Cerebellum (tissue), 4 donors: ENCODE measurements at places on chromosomes 2 and 18.

DNA sequence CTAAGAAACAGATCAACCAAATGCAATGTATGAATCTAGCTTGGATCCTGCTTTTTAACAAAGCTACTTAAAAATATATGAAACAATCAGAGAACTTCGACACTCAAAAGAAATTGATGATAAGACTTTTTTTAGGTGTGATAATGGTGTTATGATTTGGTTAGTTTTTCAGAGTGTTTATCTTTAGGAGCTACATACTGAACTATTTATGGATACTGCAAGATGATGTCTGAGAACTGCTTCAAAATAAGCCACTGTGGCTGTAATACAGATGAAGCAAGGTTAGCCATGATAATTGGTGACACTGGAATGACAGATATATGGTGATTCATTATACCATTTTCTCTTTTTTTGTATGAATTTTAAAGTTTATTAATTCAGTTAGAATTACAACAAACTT lies 14.2 kb downstream of the SLC25A12 start:
- no peak for DNase-seq

GRCh38 chr2:201110615-201111014 lies 5.3 kb upstream of the CFLAR start:
- DNase-seq = no peak

DNA sequence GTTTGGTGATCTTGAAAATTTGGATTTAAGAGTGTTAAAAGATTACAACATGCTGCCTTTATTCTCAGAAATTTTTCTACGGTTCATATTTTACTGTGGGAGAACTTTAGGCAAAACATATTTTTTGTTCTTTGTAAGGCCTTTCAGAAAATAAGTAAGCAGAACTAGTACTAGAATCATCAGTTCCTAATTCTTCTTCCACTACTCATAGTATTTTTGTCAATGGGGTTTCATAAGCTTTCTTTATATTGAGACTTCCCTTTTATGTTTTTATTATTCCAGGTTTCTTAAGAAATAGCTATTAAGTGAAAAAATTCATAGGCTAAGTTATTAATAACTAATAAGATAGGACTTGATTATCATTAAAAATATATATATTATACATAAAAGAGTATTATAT lies 12.4 kb downstream of the UGGT1 start:
- no peak for DNase-seq

DNA sequence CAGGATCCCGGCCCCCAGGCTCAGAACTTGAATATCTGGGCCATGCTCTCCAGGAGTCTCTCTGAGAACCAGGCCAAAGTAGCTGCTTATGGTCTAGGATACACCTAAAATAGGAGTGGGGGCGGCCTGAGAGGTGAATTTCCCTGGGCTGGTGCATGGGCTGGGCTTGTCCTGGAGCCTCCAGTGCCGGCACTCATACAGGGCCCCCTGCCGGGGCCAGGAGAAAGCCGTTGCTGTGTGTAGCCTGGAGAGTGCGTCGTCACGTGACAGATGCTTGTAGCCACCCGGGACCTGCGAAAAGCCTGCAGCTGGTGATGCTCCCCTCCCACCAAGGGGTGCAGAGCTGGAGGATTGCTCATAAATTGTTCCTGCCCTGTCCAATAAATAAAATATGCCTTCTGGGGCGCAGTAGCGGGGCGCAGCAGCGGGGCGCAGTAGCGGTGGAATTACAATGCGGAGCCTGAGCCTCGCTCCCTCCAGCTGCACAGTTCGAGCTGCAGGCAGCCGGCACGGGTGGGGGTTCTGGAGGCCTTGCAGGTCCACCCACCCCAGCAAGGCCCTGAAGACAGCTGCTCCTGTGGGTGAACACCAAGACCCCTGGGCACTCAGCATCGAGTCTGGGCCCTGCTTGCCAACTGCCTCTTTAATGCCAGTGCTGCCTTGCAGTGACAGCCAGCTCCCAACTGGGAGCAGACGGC lies 289.9 kb downstream of the NDUFA10 start:
- no peak for DNase-seq

DNA sequence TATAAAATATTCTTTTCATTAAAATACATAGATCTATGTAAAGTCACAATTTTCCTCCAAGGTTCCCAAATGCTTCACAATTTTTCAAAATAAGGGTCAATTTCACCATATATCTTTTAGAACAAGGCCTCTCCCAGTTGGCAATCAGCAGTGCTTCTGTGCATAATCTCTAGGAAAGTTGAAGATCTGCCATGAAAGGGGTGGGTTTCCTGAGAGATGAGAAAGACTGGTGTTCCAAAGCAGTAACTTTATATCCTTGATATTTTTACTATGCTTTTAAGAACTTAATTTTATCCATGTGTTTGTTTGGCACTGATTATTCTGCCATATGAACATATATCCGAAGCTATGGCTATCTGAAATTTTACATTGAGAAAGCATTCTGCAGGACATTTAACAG lies 199.4 kb upstream of the CYP26B1 start:
- DNase-seq = no peak
